Tongue (tissue), 3 donors: ENCODE measurements at places on chromosomes 12 and 14. TPM values are rescaled to one million over a fixed set of nuclear protein-coding genes. Genes with fewer than 3 reads are reported as not detected.

The CAPZA3 gene
- total RNA-seq, result not detected

The KDM5A gene
- 72.3 TPM for total RNA-seq

The SERPINA12 gene
- total RNA-seq, result not detected

The NR1H4 gene
- 0.92 TPM for total RNA-seq

The TTLL5 gene
- 33.7 TPM for total RNA-seq

The PLEKHG7 gene
- total RNA-seq, result not detected

The GPR84 gene
- total RNA-seq, result not detected

The NTF3 gene
- 1.6 TPM for total RNA-seq

The ACSS3 gene
- total RNA-seq, result 11.1 TPM

The LYSET gene
- total RNA-seq, result 14.2 TPM

The KRT6C gene
- 19.3 TPM for total RNA-seq

The PMCH gene
- total RNA-seq, result not detected

The ADAM21 gene
- not detected for total RNA-seq

The SYCP3 gene
- not detected for total RNA-seq

The LRRC10 gene
- total RNA-seq, result not detected

The TCL1B gene
- not detected for total RNA-seq

The LRP1-AS gene
- total RNA-seq, result not detected

The ADSS1 gene
- total RNA-seq, result 98.8 TPM

The RTL1 gene
- total RNA-seq, result 46.9 TPM

The KRT3 gene
- not detected for total RNA-seq

The CIROP gene
- total RNA-seq, result not detected

The ZNF84 gene
- total RNA-seq, result 42.5 TPM

The CTSG gene
- total RNA-seq, result 4.3 TPM

The CEP170B gene
- 5.7 TPM for total RNA-seq

The LMO3 gene
- 7.2 TPM for total RNA-seq

The C14orf132 gene
- total RNA-seq, result 35.2 TPM
